Caki2 (cell line): ENCODE measurements at places on chromosomes 11 and 22. TPM values are rescaled to one million over a fixed set of nuclear protein-coding genes. Genes with fewer than 3 reads are reported as not detected.

DNA sequence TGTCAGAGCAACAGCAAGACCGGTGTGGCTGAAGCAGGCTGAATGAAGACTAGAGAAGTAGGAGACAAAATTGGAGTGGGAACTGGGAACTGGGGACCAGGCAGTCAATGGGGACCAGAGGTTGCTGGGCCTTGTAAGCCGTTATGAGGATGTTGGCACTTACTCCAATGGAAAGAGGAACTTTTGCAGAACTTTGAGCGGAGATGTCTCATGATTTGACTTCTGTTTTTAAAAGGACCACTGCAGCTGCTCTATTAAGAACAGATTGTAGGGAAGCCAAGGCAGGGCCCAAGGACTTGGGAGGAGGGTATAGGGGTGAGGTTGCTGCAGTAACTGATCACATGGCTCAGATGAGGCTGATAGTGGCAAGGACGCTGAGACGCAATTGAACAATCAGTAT, 34.2 kb downstream of the IL18 start:
- DNase-seq: no peak

DNA sequence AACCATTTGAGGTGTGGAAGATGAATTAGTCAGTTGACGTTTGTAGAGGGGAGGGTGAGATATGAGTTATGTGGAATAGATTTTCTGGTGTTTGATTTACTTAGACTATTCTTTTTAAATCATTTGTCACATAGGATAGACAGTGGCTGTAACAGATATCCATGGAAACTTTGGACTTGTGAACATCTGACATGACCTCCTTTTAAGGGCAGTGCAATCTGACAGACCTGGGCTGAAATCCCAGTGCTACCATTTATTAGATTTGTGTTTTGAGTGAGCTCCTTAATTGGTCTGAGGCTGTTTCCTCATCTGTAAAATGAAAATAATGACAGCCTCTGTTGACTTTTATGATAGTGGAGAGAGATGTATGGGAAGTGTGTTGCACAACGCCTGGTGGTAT, 159.9 kb downstream of the TEAD1 start:
- DNase-seq: no peak

DNA sequence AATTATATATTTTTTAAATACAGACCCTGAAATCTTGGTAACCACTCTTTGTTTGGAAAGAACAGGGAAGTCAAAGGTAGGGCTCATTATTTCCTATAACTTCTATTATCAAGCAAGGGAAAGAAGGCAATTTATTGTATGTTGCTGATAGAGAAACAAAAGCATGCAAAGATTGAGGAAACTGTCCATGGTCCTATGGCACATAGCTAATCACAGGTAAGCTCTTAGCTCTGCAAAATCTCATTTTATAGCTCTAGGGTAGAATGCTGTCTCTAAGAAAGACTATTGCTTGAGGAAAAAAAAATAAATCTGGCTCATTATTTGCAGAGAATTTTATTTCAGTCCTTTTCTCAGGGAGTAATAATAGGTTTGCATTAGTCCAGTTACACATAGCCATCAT, 7.4 kb upstream of the GUCY1A2 start:
- no peak for DNase-seq

GRCh38 chr11:61054513-61054912, 47.8 kb upstream of the CD5 start:
- DNase-seq: no peak

DNA sequence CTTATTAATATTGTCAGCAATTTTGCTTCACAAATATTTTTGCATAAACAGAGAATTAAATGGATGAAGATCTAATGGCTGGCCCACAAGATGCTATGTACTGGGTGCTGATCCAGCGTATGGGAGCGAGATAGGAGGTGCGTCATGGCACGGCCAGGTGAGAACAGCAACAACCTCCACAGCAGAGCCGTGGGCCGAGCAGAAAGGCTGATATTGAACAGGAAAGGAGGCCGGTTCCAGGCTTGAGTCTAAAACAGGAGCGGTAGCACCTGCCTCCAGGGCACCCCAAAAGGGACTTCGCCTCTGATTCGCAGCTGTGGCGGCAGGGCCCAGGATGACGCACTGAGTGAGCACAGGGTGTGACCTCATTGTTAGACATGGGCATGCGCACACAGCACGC, 1502.1 kb downstream of the TBC1D22A start:
- DNase-seq: no peak

DNA sequence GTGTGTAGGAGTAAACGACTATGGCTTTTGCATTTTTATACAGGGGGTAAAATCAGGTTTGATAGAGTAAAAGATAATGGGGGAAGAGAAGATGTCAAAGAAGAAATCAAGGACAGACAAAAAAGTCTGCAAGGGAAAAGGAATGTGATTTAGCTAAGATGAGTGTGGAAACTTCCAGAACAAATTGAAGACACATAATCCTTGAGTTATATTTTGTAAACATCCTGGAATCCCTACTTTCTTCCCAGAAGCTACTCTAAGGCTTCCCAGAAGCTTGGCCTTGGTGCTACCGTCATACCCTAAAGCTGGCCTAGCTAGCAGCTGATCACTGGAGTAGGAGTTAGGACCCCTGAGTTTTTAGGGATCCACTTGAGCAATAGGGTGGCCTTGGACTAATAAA, 82.4 kb downstream of the BLID start:
- DNase-seq: no peak

- peak; percentile 27 for DNase-seq
Observed at GRCh38 chr11:114262681-114263512, 33.3 kb upstream of the NNMT start.

DNA sequence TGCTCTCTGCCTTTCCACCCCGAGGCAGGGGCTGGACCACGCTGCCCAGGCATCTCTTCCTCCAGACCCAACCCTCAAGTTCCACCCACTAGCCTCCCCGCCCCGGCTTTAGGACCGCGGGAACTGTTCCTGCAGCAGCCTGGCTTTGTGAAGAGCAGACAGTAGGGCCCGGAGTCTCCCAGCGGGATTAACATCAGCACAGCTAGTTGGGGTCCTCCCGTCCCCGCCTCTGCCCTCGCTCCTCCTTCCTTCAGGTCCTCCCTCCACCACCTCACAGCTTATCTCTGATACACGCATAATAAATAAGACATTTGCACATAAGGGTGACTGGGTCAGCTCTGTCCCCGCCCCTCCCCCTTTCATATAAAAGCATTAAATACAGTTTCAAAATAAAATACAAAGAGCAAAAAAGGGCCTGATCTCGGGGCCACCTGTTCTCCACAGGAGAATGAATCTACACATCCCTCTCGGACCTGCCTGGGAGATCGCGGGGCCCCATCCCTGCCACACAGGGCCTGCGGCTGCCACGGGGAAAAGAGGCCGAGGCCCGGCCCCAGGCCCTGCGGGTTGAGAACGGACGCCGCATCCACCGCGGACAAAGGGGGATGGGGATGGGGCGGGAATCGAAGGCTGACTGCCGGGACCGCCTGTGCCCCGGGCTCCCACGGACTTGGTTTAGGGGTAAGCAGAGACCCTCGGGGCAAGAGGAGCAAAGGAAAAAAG, 6.5 kb downstream of the ZFTA start:
- DNase-seq: no peak

- no peak for DNase-seq
Observed at GRCh38 chr22:25080855-25081254, 118.8 kb upstream of the CRYBB3 start.

DNA sequence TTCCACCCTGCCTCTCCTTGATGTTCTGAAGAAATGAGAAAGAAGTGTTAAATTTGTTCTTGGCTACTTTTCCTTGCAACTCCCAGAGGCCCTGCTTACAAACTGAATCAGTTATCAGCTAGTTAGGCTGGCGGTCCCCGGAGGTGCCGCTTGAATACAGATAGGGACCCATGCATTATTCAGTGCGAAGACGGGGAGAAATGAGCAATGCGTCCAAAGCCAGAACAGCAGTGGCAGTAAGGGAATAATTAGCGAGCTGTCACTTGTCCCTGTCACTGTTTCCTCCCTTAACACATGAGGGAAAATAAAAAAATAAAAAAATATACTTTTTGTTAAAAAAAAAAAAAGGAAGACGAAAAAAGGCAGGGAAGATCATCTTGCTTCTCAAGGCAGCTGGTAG, 528.1 kb downstream of the MN1 start:
- DNase-seq: no peak

DNA sequence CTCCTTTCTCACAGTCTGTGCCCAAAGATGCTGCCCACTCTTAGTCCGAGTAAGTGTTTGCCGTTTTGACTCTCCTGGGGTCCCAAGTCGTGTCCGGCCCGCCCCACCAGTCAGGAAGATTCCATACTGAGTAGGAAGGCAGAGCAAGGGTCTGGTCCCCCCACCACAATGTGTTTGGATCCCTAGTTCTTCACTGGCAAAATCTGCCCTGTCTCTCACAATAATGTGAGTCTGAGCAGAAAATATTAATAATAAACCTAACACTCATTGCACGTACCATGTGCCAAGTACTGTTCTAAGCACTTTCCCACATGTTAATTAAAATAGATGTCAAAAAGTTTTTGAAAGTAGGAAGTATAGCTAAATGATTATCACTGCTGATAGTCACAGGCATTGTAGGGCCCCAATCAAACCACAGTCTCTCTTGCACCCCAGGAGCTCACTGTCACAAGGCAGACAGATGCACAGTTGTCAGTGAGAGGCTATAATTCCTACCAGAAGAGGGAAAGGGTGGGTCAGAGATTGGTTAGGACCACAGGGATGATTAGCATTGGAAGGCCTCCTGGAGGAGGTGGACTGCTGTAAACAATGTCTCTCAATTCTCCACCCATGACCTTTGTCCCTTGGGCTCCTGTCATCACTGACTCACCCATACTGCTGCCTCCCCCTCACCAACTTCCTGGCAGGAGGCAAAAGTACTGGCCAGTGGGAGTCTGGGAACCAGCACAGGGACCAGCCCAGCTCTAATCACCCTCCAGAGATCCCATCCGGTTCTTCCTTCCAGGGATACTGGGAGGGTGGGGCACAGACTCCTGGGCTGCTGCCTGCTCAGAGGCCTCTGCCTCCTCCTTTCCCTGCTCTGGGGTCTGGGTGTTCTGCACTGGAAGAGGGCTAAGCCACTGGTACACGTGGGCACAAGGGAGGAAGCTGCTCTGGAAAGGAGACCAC, 1.0 kb upstream of the POLD4 start:
- peak; percentile 92 for DNase-seq

DNA sequence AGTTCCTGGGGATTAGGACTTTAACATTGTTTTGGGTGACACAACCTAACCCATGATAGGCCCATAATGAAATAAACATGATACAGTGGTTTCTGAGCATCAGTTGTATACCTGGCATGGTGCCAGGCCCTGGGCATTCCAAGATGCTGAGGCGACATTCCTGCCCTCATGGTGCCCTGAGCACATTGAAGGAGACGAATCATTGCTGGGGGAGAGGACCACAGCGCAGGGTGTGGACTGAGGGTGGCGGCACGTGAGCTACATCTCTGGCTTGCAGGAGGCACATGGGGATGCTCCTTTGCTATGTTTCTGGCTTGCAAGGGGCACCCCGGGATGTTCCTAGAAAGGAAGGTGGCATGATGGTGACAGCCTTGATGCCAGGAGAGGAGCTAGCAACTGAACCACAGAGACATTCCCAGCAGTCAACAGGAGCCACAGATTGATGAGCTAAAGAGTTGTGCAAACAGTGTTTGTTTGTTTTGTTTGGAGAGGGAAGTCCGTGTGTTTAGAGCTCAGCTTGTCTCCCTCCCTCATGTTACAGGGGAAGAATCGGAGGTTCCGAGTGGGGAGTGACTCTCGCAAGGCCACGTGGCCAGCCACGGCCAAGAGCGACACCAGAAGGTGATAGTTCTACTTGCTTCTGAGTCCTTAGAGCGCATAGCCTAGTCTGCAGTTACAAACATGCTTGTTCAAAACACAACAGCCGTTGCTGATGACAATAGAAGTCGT, 106.4 kb downstream of the MIAT start:
- peak; percentile 86 for DNase-seq

- no peak for DNase-seq
Observed at GRCh38 chr11:69392104-69392653, 89.3 kb upstream of the LINC01488 start.

GRCh38 chr11:16936643-16937042, 77.6 kb downstream of the PLEKHA7 start:
- DNase-seq: no peak

GRCh38 chr22:23850136-23850611, 7.5 kb upstream of the SLC2A11 start:
- DNase-seq: no peak

DNA sequence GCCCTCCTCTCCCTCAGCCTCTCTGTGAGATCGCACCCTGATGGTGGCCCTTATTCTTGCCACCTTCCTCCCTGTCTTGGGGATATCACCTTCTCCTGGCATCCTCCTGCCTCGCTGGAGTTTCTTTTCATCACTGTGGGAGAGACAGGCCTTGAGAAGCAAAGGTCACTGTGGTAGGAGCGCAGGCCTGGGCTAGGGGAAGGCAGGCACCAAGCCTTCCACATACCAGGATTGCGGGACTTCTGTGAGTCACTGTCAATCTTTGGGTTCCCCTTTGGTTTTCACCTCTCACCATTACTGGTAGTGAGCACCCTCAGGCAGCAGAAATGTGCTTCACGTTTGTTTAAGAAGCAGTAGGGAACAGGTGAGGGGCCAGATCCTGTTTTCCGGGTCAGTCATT, 31.2 kb upstream of the B3GAT1 start:
- DNase-seq: no peak

DNA sequence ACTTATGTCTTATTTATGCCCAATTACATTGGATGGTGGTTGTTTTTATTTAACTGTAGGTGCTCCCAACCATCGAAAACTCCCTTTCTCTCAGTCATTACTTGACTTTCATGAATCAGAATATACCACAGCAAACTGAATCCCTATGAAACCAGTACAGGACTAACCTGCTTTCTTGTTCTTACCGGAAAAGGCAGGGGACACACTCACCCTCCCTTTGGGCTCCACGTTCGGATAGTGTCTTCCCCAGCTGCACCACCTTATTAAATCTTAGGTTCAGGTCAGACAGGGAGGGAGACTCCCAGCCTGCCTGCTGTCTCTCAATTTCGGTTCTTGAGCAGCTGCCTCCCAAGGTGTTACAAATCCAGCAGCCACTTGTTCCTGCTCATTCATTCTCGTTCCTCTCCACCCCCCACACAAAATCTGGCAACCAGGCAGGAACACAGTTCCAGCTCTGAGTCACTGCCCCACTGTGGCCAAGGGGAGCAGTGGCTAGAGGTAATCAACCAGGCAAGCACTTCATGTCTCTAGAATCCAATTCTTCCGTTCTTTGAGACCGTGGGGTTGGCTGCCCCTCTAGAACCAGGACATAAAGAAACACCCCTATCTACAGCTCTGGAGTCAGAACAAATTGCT, 133.0 kb downstream of the PLEKHA7 start:
- no peak for DNase-seq

KRTAP5-2 gene
- not detected in 2 replicates for total RNA-seq

CKAP5 gene
- 24.3 and 24.7 TPM in 2 replicates for total RNA-seq

EXPH5 gene
- 0.46 and 2.0 TPM in 2 replicates for total RNA-seq

ALKBH3 gene
- 43.1 and 105 TPM in 2 replicates for total RNA-seq
